ENCODE measurements at places on chromosomes 3 and 15. TPM values are rescaled to one million over a fixed set of nuclear protein-coding genes. Genes with fewer than 3 reads are reported as not detected.

GRCh38 chr3:99845331-99845730, 27.7 kb downstream of the CMSS1 start:
- DNase-seq, result no peak

DNA sequence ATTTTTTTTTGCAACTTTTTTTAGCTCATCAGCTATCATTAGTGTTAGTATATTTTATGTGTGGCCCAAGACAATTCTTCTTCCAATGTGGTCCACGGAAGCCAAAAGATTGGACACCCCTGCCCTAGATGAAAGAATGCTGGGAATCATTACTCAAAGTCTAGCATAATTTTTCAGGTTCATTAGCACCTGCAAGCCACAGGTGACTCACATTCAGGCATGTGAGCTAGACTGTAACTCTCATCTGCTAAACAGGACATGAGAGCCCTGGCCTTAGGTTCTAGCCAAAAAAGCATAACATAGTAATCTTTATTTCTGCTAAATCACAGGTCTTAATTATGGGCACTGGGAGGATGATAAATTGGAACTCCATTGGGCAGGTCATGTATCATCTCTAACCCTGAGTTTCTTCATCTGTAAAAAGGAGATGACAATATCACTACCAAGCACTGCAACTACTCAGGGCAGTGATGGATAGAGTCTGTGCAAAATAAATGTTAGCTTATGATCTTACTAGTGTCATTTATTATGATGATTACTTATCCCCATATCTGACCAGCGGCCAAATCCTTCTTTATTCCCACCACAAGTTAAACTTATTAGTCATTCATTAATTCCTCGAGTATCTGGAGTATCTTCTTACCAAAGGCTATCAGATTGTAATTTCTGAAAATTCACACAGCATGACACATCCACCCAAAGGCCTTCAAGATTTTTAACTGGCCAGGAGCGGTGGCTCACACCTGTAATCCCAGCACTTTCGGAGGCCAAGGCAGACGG, 125.0 kb downstream of the PLD1 start:
- peak; percentile 42 for DNase-seq

DNA sequence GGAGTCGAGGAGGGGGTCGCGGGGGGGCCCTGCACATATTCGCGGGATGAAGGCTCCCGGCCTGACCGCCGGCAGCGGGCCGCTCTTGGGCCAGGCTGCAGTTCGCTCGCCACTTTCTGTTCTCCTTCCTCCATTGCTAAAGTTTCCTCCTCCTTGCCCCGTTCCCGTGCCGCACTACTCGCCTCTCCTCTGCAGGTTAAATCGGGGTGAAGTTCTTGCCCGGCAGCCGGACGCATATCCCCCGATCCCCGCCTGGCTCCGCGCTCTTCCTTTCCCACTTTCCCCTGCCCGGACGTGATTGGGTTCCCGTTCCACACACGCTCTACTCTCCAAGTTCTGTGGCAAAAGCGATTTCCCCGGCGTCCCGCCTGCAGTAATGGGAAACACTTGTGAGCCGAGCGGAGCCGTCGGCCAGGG, 556 bp downstream of the CRYBG3 start:
- peak; percentile 65 for DNase-seq

- peak; percentile 62 for DNase-seq
These were observed 441 bp upstream of the UCN2 start for GRCh38 chr3:48564022-48564421.

DNA sequence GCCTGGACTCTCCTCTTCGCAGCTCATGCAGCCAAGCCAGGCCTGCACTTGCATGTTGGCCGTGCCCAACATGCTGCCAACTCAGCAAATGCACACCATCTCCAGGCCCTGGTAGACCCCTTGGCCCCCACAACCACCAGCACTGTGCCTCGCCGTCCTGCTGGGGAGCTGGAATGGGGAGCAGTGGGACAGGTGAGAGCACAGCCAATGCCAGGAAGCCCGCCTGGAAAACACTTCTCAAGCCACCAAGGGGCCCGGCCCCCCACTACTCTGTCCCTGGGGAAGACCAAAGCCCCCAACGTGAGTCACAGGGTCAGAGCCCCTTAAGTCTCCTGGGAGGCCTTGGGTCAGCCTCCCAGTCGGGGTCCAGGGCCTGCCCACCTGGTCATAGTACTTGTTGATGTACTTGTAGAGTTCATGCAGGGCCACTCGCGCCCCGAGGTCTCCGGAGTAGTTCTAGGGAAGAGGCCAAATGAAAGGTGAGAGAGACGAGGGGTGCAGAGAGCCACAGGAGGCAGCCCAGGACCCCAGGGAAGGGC, 24.5 kb downstream of the PLXNB1 start:
- no peak for DNase-seq

DNA sequence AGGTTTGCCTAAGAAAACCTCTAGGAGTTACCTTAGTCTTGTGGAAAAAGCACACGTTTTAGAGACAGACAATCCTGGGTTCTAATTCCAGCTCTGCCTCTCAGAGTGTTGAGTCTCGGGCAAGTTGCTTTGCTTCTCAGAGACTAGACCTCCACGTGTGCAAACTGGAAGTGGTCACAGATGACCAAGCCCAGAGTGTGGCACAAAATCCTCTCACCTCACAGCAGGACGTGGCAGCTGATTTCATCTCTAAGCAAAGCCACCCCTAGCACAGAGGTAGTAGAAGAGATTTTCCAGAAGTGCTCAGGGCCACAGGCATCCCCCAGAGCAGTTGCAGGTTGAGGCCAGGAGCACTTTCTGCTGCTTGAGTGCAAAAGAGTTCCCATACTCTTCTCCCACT, 79.2 kb downstream of the CD47 start:
- DNase-seq, result no peak

DNA sequence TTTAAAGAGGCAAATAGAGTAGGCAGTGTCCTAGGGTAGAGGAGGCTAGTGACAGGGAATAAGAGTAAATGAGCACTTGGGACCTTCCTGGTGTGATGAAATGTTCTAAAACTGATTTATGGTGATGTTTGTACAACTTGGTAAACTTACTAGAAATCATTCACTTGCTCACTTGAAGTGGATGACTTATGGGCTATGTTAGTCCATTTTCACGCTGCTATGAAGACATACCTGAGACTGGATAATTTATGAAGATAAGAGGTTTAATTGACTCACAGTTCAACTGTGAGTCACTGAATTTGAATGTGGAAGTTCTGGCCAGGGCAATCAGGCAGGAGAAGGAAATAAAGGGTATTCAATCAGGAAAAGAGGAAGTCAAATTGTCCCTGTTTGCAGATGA, 31.7 kb upstream of the DHX36 start:
- DNase-seq, result no peak

DNA sequence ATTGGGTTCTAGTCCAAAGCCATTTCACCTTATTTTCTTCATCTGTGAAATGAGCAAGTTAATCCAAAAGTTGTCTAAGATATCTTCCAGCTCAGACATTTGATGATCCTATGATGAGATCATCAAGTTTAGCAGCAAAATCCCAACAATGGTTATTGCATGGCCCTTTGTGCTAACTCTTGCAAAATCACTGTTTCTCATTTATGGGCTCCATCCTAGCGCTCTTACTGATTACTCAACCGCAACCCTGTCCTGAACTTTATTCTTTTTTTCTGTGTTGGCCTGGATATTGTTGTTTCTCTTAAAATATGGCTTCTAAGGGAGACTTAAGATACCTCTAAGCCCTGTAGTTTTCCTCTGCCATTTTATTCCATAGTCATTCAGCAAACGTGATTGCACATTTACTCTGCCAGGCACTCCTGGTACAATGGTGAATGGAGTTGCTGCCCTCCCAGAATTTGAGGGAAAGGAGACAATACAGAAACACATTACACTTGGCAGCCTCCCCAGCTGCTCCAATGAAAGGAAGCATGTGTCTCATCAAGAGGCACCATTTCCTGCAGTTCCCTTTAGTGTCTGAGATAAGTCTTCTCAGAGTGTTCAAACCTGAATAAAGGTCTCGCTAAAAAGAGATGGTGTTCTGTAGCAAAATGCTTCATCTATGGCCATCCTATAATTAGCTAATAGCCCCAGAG, 4.4 kb downstream of the GXYLT2 start:
- DNase-seq, result peak; percentile 94

DNA sequence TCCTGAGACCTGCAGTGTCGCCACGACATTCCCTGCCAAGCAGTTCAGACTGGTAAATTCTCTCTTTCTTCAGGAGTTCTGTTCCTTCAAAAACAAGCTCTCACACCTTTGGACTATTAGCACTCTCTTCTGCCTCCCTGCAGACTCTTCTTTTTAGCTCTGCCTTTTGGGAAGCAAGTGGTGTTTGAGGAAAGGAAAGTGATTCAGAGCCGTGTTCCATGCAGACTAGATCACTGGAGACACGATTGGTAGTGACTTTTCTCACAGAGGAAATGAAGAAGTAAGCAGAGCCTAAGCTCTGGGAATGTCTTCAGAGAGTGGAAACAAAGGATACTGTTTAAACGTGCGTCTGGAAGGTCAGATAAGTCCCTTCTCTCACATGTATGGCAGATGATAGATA, 270.6 kb upstream of the TPRG1 start:
- DNase-seq, result peak; percentile 66

DNA sequence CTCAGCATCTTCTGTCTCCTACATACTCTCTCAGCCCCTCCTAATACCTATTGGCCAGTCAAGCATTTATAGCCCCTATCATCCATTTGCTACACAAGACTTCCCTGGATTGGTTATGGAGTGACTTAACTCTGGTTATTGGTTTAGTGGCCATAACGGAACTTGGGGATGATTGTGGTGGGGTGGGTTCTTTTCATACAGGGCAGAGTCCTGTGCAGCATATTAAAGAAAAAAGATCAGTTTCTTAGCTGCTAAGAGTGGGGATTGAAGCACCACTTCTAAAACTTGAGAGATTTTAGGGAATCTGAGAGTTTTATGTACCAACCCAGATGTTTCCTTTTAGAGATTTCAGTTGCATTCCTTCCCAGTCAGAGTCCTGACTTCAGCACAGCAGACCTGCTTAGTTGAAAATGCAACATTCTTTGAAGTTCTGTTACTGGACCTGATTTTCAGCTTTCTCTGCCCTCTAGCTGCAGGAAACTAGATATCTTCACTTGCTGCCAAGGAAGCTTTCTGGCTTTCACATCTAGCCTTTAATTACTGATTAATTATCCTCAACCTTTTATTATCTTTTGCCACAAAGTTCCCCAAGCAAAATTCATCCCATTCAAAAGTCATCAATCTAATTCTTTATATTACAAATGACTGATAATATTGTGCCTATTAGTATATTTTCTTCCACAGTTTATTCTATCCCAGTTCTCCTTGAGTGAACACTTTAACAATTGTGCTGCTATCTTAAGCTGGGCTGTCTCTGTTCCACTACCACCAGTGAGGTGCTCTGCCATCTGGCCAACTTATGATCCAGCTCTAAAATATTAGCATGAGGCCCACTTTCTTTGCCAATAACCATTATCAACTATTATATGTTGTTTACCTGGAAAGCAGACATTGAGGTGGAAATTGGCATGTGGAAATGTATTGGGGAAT, 906.0 kb upstream of the ALCAM start:
- DNase-seq, result peak; percentile 32

- DNase-seq, result no peak
These were observed 152.9 kb downstream of the ATP10A start for GRCh38 chr15:25710184-25710583.

DNA sequence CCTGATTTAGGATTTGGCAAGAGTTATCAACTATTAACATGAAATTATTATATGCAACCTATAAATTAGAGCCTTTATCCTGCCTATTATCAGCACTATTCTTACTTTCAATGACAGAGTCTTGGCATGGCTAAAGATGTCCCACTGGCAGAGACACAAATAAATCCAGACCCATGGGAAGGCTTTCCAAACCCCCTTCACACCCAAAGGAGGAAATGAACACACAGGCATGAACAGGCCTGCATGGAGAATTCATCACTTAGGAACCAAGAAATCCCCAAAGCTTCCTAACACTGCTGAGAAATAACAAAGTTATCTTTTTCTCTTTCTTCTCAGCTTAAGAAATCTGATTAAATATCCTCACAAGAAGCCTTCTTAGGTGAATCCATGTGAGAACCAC, 213.9 kb downstream of the OCA2 start:
- no peak for DNase-seq

Gene FAM240A
- not detected for total RNA-seq

DNA sequence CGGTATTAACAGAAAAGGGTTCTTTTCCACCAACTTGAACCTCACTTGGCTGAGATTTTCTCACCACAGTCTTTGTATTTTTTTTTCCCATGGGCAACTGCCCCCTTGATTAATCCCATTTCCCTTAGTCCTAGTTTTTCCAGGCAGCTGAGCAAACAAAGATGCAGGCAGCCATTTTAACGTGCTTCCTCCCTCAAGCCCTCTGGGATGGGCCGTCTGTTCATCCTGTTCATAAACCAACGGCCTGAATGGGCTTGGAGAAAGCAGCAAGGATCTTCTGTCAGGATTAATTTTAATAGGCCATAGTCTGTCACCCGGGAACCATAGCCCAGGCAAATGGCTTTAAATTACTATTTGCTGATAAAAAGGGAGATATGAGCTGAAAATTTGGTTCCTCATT, 10.4 kb upstream of the POLR2M start:
- DNase-seq, result no peak

Gene FMN1
- total RNA-seq, result 29.4 TPM

GRCh38 chr3:67518236-67518635, 136.2 kb downstream of the SUCLG2 start:
- DNase-seq, result no peak

GRCh38 chr3:187150599-187150998, 11.3 kb upstream of the RPL39L start:
- DNase-seq, result no peak

Gene SECISBP2L
- total RNA-seq, result 34.1 TPM

GRCh38 chr3:157376603-157377300, 59.9 kb upstream of the PTX3 start:
- no peak for DNase-seq

GRCh38 chr15:42085236-42085605, 9.1 kb downstream of the PLA2G4D start:
- DNase-seq, result no peak

Gene HTR3D
- not detected for total RNA-seq

Data from IMR-90 (cell line).